Activated naive CD8-positive, alpha-beta T cell treated with anti-CD3 and anti-CD28 coated beads for 36 hours (primary cell): ENCODE measurements at places on chromosomes 7 and 10. TPM values are rescaled to one million over a fixed set of nuclear protein-coding genes. Genes with fewer than 3 reads are reported as not detected.
A peak's percentile ranks its signal among the peaks of the same experiment; 100 is the strongest.

Gene FAM241B
- total RNA-seq, result 9.9 TPM

- H3K4me1 ChIP-seq, result peaks cover 28% of the 10 kb centered on the region
- H3K27ac ChIP-seq, result no peak overlapping the region
These were observed 43.1 kb upstream of the DDC start for GRCh38 chr7:50608196-50608906.

DNA sequence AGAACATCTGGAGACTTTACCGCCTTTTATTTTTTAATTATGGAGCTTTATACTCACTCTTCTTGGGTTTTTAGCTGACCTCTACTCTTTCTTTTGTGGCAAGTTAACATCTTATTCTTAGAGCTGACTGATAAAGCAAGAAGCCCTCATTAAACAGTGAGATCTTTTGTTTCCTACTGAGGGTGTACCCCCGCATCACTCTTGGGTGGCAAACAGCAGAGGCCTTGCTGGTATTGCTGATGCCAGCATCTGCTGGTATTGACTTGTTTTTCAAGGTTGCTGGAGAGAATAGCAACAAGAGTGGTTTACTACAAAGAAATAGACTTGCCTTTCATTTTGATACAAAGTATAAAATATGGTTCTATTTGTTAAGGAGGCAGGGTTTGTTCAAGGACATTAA lies 154.7 kb downstream of the ARID5B start:
- H3K36me3 ChIP-seq, result peaks cover 91% of the 10 kb centered on the region
- H3K27me3 ChIP-seq, result no peaks in the 10 kb centered on the region
- peak overlapping the region; percentile 13 for H3K27ac ChIP-seq
- no peak overlapping the region for H3K4me3 ChIP-seq

- no peaks in the 10 kb centered on the region for H3K36me3 ChIP-seq
- no peaks in the 10 kb centered on the region for H3K27me3 ChIP-seq
- DNase-seq, result no peak
- no peak overlapping the region for H3K4me3 ChIP-seq
These were observed 33.1 kb upstream of the MBL2 start for GRCh38 chr10:52805414-52806285.

GRCh38 chr10:64271983-64272382 lies 750.8 kb downstream of the REEP3 start:
- no peak overlapping the region for H3K27ac ChIP-seq
- no peaks in the 10 kb centered on the region for H3K4me1 ChIP-seq
- no peaks in the 10 kb centered on the region for H3K27me3 ChIP-seq
- H3K4me3 ChIP-seq, result no peak overlapping the region

GRCh38 chr7:16967300-16967811 lies 85.6 kb upstream of the AGR3 start:
- H3K27me3 ChIP-seq, result no peaks in the 10 kb centered on the region
- no peak overlapping the region for H3K4me3 ChIP-seq
- no peaks in the 10 kb centered on the region for H3K36me3 ChIP-seq
- H3K4me1 ChIP-seq, result no peaks in the 10 kb centered on the region
- DNase-seq, result no peak

DNA sequence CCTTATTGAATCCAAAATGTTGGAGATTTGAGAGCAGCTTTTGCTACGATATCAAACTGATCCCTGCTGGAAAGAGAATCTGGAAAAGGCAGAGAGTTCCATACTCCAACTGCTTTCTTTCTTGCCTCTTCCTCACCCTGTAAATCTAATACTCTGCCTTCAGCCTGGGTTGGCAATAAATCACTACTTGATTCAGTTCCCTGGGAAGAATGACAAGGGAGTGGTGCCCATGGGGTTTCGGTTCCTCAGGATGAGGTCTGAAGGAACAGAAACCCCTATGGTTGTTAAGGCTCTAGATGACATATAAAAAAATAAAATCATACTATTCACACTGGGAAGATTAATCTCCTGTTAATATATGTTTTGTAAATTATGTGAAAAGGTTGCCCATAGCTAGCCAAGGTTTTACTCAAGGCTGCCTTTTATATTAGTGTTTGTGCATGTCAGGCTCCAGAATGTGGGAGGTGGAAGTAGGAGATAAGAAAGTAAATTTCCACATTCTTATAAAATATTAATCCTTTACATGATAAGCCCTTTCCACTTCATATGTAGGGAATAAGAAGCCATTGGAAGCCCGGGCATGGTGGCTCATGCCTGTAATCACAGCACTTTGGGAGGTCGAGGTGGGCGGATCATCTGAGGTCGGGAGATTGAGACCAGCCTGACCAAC lies 106.2 kb upstream of the CACNA2D1 start:
- no peaks in the 10 kb centered on the region for H3K36me3 ChIP-seq
- no peak overlapping the region for H3K4me3 ChIP-seq
- H3K27ac ChIP-seq, result no peak overlapping the region
- H3K27me3 ChIP-seq, result peaks cover 15% of the 10 kb centered on the region
- H3K4me1 ChIP-seq, result no peaks in the 10 kb centered on the region

DNA sequence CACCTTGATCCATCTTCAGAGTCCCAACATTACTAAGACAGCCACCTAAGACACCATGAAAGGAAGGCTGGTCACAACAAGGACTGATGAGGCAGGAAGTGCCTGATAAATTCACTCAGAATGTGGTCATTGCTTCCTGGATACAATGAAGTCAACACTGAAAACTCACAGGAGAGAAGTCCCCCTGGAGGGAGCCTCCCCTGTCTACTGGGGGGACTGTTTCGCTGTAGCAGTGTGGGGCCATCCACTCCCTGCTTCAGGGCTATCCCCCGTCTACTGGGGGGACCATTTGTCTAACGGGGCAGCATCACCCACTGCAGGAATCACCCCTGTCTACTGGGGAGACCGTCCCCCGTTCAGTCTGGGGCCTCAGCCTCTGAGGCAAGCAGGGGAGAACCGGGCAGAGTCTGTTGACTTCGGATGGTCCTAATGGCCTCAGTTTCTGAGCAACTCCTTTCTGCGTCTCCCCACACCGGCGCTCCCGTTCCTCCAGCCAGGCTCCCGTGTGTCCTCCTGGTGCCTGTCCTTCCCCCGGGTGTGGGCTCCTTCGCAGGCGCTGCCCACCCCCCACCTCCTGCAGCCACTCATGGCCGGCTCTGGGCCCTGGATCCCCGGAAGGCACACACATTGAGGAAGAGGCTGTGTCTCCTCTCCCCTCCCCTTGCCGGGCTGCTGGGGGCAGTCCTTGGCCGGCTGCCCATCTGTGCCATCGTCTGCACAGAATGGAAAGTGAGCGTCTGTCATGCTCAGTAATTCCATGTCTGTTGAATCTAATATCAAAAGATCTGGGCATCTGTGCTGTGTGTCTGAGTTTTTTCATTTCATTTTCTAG lies 59.9 kb upstream of the DNAJB6 start:
- H3K36me3 ChIP-seq, result no peaks in the 10 kb centered on the region
- H3K27me3 ChIP-seq, result peaks cover 32% of the 10 kb centered on the region
- peaks cover 16% of the 10 kb centered on the region for H3K4me1 ChIP-seq
- no peak overlapping the region for H3K4me3 ChIP-seq
- peak overlapping the region; percentile 29 for H3K27ac ChIP-seq

GRCh38 chr10:4833286-4833685 lies 7.3 kb downstream of the AKR1E2 start:
- DNase-seq, result no peak

Gene ASB10
- total RNA-seq, result not detected

- DNase-seq, result no peak
- H3K27ac ChIP-seq, result no peak overlapping the region
- H3K4me3 ChIP-seq, result no peak overlapping the region
- H3K4me1 ChIP-seq, result no peaks in the 10 kb centered on the region
These were observed 731.5 kb upstream of the FZD8 start for GRCh38 chr10:36373424-36374096.

GRCh38 chr7:47366960-47367359 lies 215.0 kb downstream of the TNS3 start:
- H3K4me3 ChIP-seq, result no peak overlapping the region
- H3K27me3 ChIP-seq, result peaks cover 3% of the 10 kb centered on the region
- no peak for DNase-seq
- H3K36me3 ChIP-seq, result no peaks in the 10 kb centered on the region
- no peaks in the 10 kb centered on the region for H3K4me1 ChIP-seq

Gene MACC1
- total RNA-seq, result 0.14 TPM
